ENCODE measurements at places on chromosomes 6 and 20.

DNA sequence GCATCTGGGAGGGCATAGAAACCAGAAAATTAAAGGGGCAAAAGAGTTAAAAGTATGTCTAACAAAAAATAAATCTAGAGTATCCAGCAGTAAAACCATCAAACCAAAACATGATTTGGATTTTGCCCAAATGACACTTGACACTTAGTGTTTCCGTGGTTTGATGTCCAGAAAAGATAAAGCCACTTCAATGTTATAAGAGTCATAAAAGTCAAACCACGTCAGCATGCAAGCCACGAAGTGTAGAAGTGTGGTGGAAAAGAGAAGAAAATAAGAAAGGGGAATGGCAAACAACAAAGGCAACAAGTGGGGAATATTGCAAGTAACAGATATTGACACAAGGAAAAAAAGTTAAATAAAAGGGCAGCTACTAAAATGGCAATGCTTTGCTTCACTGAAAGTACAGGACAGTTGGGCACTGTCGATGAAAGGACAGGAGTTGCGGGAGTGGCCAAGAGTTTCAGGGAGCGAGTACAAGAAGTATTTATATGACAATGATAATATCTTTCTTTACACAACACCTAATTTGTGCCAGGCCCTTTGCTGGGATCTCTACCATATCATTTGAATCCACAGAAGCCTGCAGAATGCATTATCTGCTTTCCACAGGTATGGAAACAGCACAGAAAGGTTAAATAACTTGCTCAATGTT is 6.3 kb upstream of the HDDC2 start:
- DNase-seq: no peak

- no peak for DNase-seq
Measured at GRCh38 chr20:11941593-11942246, 24.0 kb downstream of the BTBD3 start.

- no peak for DNase-seq
Measured at GRCh38 chr6:39387785-39388184, 65.3 kb upstream of the KCNK16 start.

DNA sequence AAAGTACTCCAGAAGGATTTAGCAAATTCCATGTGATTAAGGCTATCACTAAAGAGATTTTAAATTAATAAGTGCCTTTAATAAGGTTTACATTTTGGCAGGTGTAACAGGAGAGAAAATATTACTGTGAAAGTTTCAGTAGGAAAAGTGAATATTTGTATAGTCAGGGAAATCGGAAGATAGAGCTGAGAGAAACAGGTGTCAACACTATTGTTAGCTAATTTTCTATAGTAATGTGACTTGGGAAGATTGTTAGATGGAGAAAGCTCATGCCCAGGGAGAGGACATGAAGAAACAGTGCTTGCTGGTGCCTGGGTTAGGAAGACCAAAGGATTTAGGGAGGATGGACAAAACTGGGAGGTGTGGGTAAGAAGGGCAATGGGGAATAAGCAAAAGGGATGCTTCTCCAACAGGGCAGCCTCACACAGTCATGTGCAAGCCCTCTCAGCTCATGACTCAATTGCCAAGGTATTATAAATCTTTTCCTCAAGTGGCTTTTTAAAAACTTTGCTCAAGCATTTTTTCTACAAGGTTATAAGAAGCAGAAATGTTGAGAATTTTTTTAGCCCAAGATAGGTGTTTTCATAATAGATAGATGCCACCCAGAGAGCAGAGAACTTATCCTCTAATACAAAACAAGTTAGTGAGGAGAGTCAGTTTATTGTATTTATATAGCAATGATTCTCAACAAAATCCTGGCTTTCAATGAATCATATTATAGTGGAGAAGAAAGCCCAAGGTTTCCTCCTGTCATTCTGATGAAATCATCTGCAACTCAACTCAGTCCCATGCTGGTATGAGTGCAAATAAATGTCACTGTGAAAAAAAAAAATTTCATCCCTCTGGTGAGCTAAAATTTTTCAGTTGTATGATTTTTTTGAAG is 325.2 kb upstream of the NT5E start:
- no peak for DNase-seq

All from renal pelvis (tissue), 12 donors.